ENCODE measurements at places on chromosomes 5 and 9.
A peak's percentile ranks its signal among the peaks of the same experiment; 100 is the strongest.

- no peak for DNase-seq
Observed at GRCh38 chr9:130305381-130305780, 39.8 kb downstream of the HMCN2 start.

DNA sequence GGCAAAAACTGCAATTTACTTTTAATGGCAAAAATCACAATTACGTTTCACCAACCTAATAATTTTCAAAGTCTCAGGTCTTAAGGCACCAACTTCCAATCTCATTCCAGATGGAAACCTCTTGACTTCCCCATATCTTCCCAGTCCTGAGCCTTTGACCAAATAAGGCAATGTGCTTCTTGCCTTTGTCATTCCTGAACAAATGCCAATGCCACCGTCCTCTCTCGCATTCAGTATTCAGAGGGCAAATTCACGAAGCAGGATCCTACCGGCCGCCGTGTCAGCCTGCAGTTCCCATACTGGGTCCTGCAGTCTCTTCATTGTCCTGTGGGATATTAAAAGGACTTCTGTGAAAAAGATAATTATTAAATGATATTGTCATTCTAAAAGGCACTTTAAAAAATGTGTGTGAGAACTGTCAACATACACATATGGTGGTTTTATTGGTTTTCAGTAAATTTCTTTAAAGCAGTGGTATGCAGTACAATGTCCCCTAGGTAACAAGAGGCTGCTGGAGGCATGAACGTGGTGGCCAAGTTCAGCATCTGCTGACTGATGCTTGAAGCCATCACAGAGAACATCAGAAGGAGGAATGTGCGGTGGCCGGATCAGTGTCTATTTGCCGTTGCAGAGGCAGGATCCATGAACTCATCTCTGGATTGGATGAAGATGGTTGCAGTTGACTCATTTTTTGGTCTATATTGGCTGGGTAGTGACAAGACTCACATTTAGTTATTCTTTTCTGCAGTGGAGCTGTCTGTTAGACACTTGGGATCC is 101.4 kb upstream of the IRX4 start:
- no peak for DNase-seq

- DNase-seq = no peak
Observed at GRCh38 chr5:107146901-107147300, 523.8 kb downstream of the EFNA5 start.

- DNase-seq = no peak
Observed at GRCh38 chr5:100276071-100276470, 259.1 kb upstream of the FAM174A start.

- no peak for DNase-seq
Observed at GRCh38 chr5:178454821-178455479, 135.2 kb downstream of the COL23A1 start.

DNA sequence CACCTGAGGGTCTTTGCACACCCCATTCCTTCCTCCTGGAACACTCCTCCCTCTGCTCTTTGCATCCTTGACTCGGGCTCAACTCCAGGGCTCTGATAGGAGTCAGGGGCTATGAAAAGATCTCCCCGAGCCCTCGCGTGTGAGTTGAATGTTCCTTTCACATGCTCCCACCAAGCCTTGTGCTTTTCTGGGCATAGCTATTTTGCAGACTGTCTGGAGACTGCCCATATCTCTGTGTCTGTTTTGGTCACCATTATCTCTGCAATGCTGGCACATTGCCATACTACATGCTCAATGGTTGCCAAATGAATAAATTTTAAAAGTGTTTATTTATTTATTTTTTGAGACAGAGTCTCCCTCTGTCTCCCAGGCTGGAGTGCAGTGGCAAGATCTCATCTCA is 56.9 kb upstream of the PLPP1 start:
- DNase-seq = no peak

GRCh38 chr5:156402387-156402921 is 75.5 kb downstream of the SGCD start:
- DNase-seq = peak; percentile 55

GRCh38 chr9:107688728-107689127 is 199.2 kb upstream of the KLF4 start:
- DNase-seq = no peak

- DNase-seq = no peak
Observed at GRCh38 chr5:12237837-12238575, 333.8 kb upstream of the CTNND2 start.

DNA sequence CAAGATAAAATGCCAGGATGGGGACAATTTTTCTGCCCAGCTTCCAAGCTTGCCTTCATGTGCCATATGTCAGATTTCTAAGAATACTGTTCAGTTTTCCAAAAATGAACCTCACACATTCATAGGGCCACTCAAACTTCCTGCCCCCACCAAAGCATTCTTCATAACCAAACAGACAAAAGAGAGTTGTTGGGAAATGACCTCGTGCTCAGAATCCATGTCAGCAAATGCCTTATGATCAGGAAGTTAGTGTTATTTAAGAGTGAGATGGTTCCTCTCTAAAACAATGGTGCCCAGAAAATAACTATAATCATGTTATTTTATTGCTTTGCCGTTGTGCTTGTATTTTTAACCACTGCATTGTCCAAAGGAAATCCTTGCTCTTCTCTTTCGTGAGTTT is 208.2 kb downstream of the ZNF608 start:
- DNase-seq = no peak

DNA sequence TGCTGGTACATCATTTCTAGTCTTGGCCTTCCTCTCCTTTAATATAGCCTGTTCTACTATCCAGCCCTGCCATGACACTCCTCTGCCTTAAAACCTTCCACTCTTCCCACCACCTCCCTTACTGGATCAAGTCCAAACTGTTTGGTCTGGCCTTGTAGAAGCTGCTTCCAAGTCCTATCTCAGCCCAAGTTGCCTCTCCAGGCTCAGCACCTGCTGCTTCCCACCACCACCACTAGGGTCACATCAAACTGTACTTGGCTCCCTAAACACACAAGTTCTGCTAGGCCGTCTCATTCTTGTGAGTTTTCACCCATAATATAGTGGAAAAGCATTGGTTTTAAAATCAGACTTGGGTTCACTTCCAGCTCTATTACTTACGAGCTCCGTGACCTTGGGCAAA is 1.4 kb downstream of the NDUFA8 start:
- peak; percentile 26 for DNase-seq

GRCh38 chr5:89293810-89294209 is 410.8 kb upstream of the MEF2C start:
- DNase-seq = no peak

DNA sequence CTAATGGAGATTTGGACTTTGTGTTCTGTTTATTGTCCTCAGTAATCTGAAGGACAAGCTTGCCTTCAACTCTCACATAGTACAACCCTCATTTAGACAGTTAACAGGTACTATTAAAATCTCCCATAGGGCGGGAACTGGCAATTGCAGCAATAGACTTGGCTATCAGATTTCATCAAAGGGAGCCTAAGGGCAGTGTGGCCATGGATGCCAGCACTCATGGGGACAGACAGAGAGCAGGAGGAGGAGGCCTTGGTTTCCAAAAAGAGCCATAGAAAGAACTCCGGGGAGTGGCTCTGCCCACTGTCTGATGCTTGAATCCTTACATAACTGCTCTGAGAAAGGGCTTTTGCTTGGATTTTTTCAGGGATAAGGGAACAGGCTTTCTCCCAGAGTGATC is 6.8 kb downstream of the SLC36A1 start:
- DNase-seq = no peak

DNA sequence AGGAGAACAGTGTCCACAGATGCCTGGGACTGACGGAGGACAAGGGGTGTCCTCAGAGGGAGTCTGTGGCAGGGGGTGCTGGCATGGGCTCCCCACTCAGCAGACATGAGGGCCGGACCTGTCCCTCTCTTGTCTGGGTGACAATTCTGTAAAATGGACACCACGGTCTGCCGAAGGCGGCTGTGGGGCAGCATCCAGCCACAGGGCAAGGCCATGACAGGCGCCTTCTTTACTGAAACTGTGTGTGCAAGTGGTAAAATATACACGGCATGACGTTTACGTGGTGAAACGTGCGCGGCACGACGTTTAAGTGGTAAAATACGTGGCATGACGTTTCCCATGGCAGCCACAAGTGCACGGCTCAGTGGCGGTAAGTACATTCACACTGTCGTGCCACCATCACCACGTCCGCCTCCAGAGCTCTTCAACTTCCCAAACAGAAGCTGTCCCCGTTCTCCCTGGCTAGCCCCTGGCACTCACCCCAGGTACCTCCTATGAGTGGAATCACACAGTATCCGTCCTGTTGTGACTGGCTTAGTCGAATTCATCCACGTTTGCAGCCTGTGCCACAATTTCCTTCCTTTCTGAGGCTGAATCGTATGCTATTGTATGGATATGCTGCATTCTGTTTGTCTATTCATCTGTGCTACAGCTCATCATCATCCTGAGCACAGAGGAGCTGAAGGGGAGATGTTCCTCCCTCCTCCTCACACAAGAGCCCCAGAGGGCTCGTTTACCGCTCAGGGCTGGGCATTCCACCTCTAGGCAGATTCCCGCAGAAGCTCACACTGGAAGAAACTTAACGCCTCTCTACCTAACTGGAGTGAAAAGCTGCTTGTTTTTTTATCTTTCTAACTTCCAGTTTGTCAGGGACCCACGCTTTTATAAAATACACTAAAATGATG is 52.5 kb downstream of the COL23A1 start:
- DNase-seq = no peak

DNA sequence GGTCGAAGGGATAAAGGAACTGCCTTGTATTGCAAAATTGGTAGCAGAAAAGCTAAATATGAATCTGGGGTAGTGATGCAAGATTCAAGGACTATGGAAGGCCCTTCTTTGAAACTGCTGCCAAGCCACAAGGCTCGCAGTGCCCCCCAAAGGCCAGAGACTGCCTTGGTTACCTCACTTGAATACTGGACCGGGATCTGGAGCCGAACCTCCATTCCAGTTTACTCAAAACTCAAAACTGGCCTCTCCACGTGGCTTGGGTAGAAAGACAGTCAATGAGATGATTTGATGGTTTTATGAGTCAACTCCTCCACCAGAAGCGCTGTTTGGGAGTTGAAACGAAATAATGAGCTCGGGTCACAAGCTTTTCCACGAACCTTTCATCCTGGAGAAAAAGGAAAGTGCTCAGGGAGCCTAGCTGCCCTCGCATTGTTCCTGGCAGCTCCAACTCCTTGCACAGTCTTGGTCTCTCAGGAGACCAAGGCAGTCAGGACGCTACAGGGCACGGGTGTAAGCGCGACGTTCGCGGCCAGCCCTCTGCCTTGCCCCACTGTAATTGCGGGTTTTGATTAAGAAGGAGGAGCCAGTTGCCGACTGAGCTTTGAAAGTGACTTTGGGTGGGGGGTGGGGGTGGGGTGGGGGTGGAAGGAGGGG is 2.8 kb downstream of the ST8SIA4 start:
- DNase-seq = peak; percentile 69

DNA sequence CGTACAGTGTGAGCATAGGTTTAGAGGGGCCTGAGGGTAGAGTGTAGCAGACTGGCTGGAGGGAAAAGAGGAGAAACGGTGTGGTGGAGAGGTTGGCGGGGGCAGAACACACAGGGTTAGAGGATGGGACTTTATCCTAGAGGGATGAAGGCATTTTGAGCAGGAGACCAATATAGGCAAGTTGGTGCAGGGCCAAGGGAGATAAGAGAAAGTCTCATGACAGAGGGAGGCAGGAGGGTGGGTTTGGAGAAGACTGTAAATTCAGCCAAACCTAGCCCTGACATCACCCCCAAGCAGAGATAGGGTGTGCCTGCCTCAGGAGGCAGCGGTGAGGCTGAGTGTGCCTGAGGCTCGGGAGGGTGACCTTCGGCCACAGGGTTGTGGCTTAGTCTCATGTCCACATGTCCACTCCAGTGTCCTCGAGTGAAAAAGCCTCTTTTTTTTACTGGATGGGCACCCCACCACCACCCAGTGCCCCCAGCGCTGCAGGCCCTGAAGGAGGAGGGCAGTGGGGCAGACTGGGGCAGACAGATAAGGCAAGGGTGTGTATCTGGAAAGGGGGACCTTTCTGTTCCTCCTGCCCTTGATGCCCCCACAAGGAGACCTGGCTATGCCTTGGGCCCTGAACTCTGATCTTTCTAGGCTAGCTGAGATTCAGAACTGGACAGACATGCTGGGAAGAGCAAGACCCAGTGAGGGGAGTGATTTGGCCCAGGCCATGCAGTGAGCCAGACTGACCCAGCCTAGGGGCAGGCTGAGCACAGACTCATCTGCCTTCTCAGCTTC is 108.7 kb downstream of the RGS3 start:
- DNase-seq = no peak

DNA sequence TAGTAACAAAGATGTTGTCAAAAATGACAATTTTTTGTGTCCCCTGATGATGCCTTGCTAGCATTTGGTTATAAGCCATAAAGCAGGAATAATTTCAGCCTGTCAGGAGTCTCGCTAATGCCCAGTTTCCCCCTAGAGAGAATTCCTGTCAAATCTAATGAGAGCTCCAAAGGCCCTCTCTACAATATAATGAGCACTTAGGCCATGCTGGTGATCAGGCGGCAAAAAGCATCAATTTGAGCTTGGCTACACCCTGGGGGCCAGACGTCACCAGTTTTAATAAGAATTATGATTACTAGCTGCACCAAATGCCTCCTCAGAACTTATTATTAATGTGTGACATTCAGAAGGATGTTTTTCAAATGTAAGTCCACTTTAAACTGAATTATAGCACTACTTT is 6.1 kb downstream of the TLE1 start:
- DNase-seq = no peak

All from stimulated activated CD4-positive, alpha-beta T cell treated with anti-CD3 and anti-CD28 coated beads, Interleukin-4, amount 100 ng/mL, for 24 hours (primary cell).